ENCODE measurements at places on chromosomes 12 and 14.

DNA sequence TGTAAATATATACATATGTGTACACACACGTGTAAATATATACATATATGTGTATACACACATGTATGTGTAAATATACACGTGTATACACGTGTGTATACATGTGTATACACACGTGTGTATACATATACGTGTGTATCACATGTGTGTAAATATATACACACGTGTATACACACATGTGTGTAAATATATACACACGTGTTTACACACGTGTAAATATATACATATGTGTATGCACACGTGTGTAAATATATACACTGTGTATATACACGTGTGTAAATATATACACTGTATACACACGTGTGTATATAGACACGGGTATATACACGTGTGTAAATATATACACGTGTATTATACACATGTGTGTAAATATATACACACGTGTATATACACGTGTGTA lies 71.7 kb downstream of the RPAP3 start:
- no peak for DNase-seq

DNA sequence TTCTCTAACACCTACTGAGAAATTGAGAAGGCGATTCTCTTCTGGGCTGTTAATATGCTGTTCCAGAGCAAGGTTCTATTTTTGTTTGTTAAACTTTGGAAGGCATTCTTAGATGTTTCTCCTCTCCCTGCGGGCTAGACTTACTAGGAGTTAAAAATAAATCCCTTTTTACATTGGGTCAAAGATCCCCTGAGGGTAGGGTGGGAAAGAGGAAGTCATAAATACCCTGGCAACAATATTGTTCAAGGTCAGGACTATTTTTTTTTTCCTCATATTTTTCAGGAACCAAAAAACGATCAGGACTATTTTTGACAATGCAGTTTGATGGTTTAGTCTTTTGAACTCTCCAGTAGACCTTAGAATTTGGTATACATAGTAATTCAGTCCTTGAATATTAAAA lies 12.0 kb upstream of the SLC2A14 start:
- peak; percentile 75 for DNase-seq

DNA sequence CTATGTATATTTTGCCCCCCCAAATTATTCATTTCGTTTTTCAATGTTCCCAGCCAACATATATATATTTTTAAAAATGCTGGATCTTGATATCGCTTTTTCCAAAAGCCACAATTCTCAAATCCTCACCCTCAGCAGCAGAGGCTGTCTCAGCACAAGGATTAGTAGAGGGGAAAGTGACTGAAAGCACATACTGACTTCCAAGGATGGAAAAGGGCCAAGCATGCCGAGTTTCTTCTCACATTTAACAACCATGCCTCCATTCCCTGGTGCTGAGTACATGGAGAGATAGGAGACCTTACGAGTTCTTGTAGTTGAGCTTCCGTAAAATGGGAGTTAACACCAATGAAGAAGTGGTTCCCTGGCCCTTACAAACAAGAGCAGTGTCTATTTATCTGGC lies 403.4 kb upstream of the DCN start:
- no peak for DNase-seq

- DNase-seq: no peak
These were observed 82.0 kb upstream of the PTHLH start for GRCh38 chr12:28054583-28054982.

GRCh38 chr14:39939023-39939422 lies 506.8 kb upstream of the FBXO33 start:
- DNase-seq: no peak

DNA sequence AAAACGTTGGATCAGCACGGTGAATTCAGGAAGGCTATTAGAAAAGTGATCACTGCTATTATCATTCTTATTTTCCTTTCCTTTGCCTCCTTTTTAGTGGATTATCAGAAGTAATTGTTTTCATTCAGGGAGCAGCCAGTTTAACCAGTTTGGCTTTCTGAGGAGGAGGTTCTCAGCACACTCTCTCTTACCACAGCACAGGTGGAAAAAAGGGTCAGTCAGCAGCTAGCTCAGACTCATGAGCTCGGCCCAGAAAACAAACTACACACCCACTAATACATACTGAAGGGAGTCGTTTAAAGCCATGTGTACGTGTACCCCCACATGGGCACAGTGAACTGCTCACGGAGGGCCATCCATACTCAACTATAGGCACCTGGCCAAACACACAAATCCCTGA lies 23.2 kb upstream of the MAGOHB start:
- no peak for DNase-seq

DNA sequence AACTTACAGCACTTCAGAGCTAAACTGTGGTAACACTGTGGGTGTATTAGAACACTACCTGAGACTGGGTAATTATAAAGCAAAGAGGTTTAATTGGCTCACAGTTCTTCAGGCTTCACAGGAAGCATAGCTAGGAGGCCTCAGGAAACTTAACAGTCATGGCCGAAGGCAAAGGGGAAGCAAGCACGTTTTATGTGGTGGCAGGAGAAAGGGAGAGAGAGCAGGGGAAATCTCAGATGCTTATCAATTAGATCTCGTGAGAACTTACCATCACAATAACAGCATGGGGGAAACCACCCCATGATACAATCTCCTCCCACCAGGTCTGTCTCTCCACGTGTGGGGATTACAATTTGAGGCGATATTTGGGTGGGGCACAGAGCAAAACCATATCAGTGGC lies 512.6 kb downstream of the RERGL start:
- DNase-seq: peak; percentile 5

- DNase-seq: peak; percentile 92
These were observed 65.7 kb downstream of the TTC9 start for GRCh38 chr14:70707138-70708038.

DNA sequence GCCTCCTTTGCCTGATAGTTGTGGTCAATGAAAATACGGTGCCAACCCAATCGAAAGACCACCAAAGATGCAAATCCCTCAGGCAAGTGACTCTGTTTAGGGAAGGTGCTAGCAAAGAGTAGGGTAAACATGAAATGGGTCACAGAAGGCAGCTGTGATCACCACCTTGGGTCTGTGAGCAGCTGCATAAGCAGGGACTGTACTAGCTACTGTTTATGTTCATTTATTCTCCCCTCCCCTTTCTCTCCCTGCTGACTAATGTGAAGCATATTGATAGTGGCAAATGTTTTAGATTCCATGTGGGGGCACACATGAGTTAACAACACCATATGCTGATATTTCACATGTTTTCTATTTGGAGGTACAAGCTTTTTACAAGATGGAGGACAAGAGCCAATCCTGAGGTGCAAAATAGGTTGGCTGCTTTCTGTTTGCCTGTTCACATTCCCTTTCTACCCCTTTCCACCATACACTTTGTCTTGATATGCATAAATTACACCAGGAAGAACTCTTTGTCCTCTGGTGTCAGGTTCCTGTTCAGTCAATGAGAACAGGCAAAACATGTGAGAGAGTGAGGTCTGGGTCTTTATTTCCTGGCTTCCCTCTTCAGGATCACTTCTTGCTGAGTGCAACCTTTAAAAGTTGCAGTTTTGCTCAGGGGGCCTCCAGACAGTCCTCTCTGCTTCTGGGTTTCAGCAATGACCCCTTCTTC lies 71.1 kb downstream of the AVPR1A start:
- no peak for DNase-seq

Data from NB4 (cell line).